ENCODE measurements at places on chromosomes 6 and 20.

DNA sequence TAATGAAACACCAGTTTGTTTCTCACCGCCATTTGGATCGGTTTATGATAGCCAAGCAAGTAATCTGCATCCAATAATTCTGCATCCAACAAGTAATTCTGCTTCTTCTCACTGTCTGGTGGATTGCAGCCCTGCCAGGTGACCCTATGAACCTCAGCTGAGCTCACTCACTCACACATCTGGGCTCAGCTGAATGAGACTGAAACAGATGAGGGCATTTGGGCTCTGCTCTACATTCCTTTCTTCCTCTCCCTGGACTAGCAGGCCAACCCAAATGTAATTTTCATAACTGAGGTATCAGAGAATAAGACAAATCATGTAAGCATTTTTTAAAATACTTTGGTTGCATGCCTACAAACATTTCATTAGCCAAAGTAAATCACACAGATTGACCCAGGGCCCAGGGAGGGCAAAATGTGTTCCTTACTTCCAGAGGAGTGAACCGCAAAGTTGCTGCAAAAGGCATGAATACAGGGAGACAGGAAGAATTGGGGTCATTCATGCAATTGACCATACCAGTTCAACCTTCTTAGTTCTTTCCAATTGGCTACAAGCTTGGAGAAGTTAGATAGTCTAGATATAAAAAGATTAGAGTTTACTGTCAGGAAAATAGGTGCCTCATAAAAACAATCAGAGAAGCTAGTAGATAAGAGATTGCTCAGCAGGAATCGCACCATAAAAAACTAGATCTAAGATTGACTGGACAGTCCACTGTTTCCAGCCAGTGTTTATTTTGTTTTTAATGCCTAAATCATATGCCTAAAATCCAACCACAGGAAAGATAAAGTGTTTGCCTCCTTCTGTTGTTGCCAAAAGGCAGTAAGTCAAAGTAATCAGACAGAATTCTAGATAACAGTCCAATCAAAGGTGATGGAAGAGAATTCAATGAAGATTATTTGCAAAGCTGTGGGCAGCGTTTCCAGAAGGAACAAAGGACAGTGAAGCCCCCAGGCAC is 43.7 kb downstream of the CBLN4 start:
- peak; percentile 89 for DNase-seq

GRCh38 chr6:36556281-36556680 is 9.0 kb upstream of the STK38 start:
- no peak for DNase-seq

GRCh38 chr6:164996838-164997237 is 312.6 kb downstream of the C6orf118 start:
- DNase-seq = no peak

- DNase-seq = no peak
Measured at GRCh38 chr6:12028213-12028612, 16.1 kb downstream of the HIVEP1 start.

DNA sequence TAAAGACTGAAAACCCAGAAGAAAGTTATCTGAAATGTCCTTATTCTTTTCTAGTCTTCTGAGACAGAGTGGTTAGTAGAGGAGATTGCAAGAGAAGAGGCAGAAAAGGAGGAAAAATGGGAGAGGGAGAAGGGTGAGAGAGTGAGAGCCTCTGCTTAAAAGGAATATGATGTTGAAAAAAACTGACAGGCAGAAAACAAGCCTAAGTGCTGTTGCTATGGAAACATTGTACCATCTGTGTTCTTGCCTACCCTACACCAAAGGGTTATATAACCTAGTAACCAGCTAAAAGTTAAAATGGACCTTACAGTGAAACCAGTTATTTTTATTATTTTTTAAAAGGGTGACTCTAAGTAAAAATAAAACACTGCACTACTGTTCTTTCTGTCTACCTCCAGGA is 28.3 kb upstream of the SH3BGRL2 start:
- DNase-seq = no peak

DNA sequence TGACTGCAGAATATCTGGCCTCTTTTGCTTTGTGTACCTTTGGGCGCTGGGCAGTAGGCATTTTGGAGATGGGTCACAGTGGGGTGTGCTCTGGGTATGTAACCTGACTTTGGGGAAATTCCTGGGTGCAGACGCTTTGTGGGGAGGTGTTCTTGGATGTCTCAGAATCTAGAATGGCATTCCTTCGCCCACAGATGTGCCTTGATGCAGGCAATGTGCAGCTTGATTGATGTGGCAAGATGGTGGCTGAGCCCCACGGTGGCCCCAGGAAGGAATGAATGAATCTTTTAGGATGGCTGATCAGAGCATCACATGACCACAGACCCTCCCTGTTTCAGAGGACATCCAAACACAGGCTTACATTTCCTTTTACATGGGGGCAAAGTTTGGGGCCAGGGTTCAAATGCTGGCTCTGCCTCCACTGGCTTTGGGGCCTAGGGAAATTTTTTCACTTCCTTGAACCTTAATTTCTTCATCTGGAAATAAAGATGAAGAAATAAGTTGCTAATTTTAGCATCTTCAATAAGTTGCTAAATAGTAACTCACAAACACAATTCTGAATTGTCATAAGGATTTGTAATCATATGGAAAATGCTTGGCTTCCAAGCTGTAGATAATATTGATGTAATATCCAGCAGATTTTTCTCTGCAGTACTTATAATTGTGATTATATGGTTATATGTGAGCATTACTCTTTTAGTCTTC is 5.6 kb downstream of the PPP1R16B start:
- DNase-seq = no peak

DNA sequence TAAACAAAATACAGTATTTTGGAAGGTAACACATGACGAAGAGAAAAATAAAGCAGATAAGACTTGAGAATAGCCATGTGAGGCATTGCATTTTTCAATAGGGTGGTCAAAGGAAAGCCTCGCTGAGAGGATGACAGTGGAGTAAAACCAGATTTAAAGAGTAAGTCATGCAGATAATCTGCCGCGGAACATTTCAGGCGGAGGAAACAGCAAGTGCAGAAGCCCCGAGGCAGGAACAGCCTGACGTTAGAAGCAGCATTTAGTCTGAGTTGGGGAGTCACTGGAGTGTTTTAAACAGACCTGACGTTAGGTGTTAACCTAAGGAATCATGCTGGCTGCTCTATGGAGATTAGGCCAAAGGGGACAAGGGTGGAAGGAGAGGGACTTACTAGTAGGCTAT is 65.0 kb upstream of the VSTM2L start:
- no peak for DNase-seq

- DNase-seq = no peak
Measured at GRCh38 chr6:16849280-16849987, 88.2 kb upstream of the ATXN1 start.

DNA sequence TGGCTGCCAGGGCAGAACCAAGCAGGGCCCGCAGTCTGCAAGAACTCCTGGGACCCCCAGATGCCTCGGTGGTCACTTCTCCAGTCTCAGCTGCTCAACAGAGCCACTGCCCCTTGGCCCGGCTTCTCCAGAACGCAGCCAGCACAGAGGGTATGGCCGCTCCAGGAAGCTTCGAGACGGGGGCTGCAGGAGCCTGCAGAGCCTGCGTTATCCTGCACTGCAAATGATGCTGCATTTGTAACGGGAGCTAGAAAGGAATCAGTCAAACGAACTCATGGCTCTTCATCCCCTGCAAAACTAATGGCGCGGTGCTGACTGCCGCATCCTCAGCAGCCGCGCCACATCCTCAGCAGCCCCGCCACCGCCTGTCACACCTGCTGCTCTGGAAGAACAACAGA is 254.9 kb downstream of the TAF4 start:
- no peak for DNase-seq

GRCh38 chr6:125747589-125748405 is 1.6 kb upstream of the HEY2 start:
- DNase-seq = peak; percentile 27
